NCI-H2081 (cell line): ENCODE measurements at places on chromosomes 11 and 22.
A peak's percentile ranks its signal among the peaks of the same experiment; 100 is the strongest.

- DNase-seq: peak; percentile 94
These were observed 444 bp upstream of the TSKU start for GRCh38 chr11:76782531-76783293.

DNA sequence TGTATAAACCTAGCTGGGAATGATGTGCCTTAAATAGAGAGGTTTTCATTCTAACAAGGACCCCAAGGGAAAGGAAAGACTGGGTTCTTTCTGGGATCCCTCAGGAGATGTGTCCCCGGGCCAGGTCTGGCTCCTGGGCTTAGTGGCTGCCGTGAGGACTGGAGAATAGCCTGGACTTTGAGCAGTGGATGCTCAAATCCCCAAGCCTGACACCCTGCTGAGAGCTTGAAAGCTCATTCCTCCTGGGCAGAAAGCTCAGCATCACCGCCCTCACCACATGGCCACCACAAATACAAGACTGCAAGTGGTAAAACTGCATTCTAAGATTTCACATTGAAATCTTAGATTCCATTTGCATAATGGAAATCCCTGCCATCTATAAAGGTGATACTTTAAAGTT, 79.4 kb upstream of the NARS2 start:
- no peak for DNase-seq

DNA sequence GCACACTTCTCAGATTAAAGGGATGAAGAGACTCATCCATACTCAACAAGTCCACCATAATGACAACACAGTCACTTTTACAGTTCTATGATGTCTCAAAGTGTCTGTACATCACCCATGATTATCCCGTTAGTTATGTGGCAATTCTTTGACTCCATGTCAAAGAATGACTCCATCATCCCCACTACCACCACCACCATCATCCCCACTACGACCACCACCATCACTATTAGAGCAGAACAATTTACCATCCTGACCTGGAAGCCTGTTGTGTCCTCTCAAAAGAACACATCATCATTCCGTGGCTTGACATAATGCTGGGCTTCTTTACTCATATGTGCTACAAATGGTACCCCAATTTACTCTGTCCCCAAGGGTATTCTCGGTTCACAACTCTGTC, 13.7 kb downstream of the PRR5L start:
- DNase-seq: no peak

- no peak for DNase-seq
These were observed 38.2 kb upstream of the EED start for GRCh38 chr11:86206337-86206695.
